Spleen (tissue), 13 donors: ENCODE measurements at places on chromosomes 2 and 18. TPM values are rescaled to one million over a fixed set of nuclear protein-coding genes. Genes with fewer than 3 reads are reported as not detected.

DNA sequence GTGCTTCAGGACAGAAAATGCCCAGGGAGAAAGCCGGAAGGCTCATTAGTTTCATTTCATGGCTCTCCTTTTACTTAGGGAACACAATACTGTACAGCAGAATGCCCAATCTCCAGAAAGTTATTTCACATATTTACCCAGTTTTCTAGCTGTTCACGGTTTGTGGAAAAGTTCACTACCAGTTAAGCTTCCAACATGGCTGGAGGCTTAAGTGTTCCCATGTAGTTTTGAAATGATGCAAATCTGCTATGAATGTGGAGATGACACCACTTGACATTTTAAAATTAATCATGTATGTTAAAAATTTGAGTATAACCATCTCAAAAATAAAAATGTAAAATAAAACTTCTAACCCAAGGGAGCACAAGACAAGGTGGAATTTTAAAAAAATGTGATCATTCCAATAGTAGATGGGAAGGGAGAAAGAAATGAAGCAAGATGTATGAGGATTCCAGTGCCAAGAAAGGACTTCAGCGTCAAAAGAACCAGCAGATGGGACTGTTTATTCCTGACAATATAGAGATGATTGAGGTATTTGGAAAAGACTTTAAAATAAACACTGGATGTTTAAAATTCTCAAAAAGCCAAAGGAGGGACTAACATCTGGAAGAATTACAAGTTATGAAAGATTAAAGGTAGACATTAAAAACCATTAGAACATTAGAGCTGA, 60.9 kb upstream of the OSR1 start:
- no peak for DNase-seq

DNA sequence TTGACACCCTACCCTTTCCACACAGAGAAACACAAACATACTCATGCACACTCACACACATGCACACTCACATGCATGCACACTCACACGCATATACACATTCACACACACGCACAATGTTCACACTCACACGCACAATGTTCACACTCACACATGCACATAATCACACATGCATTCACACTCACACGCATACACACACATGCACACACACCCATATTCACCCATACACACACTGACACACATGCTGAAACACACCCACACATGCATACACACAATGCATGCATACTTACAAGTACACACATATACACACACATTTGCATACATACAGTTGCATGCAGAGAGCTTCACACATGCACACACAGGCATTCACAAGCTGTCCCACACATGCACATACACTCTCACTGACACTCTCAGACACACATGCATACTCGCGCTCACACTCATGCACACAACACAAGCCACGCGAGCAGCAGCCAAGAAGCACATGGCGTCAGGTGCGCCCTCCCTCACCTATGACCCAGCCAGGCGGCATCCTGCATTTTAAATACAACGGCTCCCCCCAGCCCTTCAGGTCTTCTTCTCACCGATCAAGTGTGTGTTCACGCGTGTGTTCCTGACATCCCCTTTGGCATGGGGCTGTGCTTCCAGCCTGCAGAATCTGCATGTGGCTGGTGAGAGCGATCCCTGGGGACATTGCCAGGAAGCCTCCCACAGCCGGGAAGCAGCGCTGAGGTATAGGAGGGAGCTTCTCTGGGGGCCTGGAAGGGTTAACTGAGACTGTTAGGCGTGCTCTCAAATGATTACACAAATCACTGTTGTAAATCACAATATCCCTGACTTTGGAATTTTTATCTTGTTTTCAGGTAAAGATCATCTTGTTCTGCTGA, 195.1 kb downstream of the RTP5 start:
- peak; percentile 54 for DNase-seq

GRCh38 chr18:598124-598589, 1.4 kb downstream of the CLUL1 start:
- DNase-seq = no peak

DNA sequence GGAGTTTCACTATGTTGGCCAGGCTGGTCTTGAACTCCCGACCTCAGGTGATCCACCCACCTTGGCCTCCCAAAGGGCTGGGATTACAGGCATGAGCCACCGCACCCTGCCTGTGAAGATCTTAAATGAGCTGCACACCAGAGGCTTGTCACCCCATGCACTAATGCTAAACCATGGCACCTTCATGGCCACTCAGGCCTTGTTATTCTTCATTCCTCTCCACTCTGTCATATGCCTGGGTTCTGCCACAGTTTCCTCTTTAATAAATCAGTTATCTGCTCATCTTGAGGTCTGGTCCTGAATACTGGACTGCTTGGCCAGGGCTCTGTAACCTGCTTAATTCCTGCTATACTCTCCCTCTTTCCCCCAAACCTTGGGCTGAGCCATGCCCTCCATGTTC, 303.9 kb upstream of the FBXO11 start:
- DNase-seq = no peak

GRCh38 chr2:239318151-239318611, 82.6 kb downstream of the HDAC4 start:
- peak; percentile 46 for DNase-seq

DNA sequence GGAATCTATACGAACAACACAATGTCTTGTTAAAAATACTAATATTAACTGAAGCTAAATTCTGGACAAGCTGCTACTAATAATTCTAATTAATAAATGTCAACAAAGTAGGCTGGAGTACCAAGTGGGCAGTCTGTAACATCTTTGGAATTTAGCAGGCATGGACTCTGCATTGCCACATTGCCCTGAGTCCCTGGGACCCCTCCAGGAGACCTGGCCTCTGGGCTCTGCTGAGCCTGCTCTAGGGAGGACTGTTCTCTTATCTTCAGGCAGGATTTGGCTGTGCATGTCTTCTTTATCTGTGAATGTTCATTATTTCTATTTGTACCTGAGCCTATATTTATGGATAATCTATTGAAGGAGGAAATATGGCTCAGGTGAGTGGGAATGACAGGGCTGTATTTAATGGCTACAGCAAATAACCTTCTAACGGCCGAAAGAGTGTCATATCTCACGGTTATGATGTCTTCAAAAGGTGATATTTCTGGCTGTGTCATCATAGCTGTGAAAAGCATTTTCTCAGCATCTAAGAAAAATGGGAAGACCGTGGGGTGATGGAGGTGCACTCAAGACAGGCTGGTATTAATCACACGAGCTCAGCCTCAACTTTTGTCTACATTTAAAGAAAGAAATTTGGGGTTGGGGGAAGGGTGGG, 28.6 kb upstream of the SETBP1 start:
- DNase-seq = no peak

DNA sequence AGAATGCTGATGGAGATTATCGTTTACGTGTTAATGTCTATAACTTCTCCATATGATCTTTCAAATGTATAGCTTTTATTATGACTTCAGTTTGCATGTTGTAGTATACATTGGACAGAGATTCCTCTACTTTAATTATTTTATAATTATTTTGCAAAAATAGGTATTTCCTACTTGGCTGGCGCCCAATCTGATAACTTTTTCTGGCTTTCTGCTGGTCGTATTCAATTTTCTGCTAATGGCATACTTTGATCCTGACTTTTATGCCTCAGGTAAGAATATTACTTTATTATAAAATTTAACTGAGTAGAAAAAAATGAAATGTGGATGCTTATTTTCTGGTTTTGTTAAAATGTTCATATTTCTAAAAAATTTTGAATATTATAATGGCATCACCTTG, 18.1 kb upstream of the ADGRF3 start:
- no peak for DNase-seq

DNA sequence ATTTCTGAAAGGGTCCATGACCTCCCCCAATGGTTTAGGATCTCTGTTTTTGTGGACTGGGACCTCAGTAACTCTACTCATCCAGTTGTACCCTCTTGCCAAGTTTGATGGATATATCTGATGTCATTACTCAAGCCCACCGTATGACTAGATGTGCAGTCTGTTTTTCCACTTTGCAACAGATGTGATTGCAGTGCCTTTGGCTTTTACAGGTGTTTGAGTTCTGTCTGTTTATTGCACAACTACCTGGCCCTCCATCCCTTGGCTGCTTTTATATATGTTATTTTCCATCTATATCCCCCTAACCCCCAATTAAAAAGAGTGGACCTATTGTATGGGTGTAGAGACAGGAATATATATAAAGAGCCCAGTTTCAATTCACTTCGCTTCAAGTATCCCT, 10.8 kb downstream of the NCOA1 start:
- no peak for DNase-seq

- no peak for DNase-seq
Measured at GRCh38 chr2:144489315-144489916, 30.5 kb downstream of the ZEB2 start.

GRCh38 chr2:1563943-1564891, 151.0 kb downstream of the TPO start:
- DNase-seq = peak; percentile 76

DNA sequence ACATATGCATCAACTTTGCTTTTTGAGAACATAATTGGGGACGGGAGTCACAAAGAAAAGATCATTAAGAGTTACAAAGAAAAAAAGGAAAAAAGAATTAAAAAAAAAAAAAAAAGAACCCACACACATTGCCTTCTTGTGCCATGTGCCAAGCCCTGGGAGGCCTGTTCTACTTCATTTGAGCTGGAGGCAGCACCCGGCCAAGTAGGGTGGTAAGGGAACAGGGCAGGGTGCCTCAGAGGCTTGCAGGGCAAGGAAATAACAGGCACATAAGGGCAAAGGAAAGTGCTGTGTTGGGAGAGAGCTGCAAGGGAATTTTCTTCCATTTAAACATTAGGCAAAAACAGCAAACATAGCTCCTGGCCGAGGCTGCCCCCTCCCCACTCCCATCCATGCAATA, 418.0 kb downstream of the TMEM182 start:
- no peak for DNase-seq

GRCh38 chr18:8717011-8717770, 11.8 kb downstream of the MTCL1 start:
- no peak for DNase-seq

DNA sequence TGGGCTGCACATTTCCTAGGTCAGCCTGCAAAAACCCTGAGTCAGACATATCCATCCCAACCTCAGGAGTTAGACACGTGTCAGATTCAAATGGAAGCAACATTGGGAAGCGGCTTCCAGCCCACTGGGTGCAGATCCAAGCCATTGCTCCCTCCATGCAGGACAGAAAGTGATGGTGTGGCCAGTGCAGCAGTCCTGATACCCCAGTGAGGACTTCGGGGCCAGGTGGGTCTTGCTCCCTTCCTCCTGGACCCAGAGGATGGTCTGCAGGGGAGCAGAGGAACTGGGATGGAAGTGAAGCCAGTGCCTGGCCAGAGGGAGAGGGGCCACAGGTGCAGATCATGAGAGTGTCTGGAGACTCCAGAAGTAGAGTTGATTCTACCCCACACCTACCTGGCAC, 252.0 kb downstream of the FAM210A start:
- no peak for DNase-seq

DNA sequence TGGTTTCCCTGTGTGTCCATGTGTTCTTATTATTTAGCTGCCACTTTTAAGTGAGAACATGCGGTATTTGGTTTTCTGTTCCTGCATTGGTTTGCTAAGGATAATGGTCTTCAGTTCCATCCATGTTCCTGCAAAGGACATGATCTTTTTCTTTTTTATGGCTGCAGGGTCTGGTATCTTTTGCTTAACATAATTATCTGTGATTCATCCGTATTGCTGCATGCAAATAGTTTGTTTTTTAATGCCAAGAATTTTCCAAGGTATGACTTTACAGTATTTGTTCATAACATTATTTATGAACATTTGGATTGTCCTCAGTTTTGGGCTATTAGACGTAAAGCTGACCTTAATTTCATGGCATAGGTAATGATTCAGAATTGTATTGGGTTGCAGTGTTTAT, 17.8 kb downstream of the GIGYF2 start:
- DNase-seq = no peak

DNA sequence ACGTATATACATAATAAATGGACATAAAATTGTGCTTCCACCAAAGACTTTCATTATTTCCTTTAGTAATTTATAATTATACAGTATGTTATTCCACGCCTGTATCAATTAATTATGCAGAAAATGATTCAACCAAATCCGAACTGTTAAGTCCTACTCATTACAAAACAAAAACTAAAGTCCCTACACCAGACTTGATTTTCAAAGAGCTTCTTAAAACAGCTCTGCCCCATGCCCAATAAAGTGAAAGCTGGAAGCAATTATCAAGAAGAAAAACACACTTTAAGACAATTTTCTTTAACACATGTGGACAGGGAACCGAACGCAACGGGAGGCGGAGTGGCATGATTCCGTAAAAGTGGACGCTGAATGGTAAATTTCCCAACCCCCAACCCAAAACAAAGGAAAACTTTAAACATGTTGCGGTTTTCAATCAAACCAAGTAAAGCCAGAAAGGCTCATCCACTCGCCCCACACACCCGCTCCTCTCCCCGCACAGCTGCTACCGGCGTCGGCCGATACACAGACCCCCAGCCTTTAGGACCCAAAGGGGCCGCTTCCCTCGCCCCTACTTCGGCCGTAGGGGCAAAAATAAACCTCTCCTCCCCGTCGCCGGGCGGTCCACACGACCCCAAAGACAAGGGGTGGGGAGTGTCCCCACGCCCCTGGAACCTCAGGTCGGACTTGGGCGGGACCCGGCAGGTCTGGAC, 705 bp downstream of the YES1 start:
- DNase-seq = no peak

GRCh38 chr2:174436351-174436750, 40.8 kb downstream of the SCRN3 start:
- DNase-seq = no peak

PRADC1 gene
- total RNA-seq = 27.1 TPM

POU3F3 gene
- not detected for total RNA-seq

SPP2 gene
- not detected for total RNA-seq

IKZF2 gene
- total RNA-seq = 14.3 TPM

SP110 gene
- total RNA-seq = 157 TPM

FASTKD1 gene
- total RNA-seq = 23.3 TPM
